ENCODE measurements at places on chromosomes 3 and 15.

DNA sequence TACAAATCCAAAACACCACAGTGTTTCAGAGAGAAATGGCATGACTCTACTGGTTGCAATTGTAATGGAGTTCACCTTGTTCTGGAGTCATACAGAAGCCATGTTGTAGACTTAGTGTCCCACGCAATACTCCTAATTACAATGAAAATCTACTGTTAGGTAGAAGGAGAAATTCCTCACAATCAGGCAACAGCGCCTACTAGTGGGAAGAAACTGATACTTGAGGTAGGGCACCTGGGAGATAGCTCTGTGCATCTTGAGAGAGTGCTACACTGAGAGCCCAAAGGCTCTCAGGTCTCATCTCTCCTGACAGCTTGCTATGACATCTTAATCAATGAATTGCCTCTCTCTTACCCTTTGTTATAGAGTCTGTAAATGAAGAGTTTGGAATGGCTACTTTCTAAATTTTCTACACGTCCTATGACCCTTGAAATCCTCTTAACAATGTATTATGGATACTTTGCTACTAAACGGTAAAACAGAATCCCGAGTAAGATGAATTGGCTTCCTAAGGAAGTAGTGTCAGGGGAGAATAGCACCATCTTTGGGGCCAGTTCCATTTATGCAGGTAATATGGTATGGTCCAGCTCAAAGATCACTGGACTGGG, 422.7 kb upstream of the TPRG1 start:
- DNase-seq = no peak

DNA sequence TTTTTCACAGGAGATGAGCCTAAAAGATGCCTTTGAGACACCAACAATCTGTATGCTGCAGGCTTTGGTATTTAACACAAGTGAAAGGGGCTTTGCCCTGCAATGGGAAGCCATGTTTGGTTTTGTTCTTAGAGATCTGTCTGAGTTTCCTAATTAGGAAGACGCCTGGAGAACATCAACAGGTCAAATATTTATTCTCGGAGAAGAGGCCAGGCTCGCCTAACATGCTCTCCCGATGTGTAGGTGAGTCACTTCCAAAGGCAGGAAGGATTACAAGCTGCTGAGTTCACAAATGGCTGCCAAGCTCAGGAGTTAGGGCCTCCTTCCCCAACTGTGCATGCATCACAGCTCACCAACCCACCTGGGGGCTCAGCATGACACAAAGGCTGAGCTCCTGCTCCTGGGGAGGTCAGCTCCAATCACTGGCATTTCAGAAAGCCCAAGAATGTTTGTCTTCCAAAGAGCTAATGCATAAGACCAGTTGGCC, 119.5 kb upstream of the PRICKLE2 start:
- DNase-seq = no peak

DNA sequence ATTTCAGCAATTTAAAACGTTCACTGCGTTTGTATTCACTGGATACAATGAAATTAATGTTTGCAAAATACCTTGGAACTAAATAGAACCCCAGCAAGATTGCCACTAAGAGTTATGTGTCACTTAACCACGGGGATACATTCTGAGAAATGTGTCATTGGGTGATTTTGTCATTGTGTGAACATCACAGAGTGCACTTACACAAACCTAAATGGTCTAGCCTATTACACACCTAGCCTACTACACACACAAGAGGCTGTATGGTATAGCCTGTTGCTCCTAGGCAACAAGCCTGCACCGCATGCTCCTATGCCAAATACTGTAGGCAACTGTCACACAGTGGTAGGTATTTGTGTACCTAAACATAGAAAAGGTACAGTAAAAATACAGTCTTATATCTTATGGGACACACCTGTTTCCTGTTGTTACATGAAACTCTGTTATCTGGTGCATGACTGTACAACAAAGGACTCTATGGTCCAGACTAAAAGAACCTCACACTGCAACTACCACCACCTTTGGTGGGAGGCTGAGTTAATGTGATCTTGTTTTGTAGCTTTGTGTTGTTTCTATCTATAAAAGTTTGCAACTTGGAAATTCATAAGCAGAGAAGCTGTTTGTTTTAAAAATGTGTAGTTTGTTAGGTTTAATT, 92.2 kb upstream of the NTRK3 start:
- no peak for DNase-seq

DNA sequence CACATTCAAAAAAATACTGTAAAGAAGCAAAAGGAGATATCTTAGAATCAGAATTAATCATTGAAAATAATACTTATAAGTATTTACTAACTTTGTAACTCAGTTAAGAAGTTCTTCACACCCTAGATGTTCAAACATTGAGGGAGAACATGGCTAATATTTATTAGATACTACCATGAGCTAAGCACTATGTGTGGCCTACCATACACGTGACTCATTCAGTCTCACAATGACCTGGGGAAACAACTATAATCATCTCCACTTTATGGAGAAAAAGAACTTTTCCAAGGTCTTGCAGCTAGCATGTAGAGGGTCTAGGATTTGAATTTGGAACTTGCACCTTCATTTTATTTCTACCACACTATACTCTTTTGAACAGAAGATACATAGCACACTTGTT, 361.9 kb upstream of the CFAP20DC start:
- no peak for DNase-seq

- DNase-seq = no peak
Measured at GRCh38 chr3:47250309-47251060, 32.1 kb downstream of the KIF9 start.

- DNase-seq = no peak
Measured at GRCh38 chr3:58008141-58009025, at the start of gene FLNB. Gene FLNB (plus strand): TSS chr3:58008422. CDS start chr3:58008565, 143 bp downstream.

DNA sequence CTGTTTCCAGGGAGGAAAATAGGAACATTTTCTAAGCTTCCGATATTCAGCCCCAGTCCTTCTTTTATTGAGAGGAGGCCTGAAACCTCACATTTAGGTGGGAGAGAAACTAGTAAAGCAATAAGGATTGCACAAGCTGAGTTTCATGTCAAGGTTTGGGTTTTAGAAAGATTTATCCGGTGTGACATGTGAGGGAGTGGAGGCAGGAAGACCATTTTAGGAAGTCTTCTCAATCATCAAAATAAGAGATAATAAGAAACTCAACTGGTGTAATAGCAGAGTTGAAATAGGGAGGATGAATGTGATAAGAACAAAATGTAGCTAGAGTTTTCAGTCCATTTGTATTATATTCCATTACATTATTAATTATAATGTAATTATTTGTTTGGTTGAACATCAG, 27.7 kb upstream of the CLDN16 start:
- no peak for DNase-seq

DNA sequence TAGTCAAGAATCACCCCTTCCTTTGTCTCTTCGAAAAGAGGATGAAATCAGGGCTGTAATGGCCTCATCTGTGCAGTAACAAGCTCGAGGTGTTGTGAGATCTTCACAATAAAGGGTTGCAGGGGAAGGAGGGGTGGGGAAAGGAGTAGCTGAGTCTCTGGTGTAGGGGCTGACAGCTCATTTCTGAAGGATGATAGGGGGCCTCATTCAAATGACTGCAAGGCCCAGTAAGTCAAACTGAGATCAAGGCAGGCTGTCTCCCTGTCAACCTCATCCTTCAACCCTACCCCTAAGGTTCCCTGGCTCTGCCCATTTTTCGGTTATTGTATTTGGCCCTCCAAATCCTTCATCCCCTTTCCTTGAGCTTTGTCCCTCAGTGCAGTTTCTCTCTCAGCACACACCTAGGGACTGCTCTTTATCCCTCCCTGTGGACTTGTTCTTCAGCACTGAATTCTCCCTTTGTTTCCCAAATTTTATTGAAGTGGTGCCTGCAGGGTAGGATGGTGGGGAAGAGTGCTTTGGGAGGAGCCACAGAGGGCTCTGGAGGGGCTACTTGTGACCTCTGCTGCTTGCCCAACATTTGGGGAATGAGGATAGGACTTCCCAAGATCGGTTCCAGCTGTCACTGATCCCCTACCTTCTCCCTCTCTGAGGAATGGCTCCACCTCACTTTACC, 38.1 kb downstream of the ZNF589 start:
- DNase-seq = no peak

DNA sequence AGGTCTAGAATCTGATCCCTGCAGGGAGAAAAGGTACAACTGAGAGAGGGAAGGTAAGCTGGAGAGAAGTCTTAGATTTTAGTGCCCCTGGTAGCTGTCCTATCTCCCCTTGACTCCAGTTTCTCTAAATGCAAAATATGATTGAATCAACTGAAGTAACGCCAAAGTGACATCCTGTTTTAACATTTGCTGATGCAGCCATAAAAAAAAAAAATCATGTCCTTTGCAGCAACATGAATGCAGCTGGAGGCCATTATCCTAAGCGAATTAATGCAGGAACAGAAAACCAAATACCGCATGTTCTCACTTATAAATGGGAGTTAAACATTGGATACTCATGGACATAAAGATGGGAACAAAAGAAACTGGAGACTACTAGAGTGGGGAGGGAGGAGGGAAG, 42.4 kb upstream of the LCTL start:
- no peak for DNase-seq

DNA sequence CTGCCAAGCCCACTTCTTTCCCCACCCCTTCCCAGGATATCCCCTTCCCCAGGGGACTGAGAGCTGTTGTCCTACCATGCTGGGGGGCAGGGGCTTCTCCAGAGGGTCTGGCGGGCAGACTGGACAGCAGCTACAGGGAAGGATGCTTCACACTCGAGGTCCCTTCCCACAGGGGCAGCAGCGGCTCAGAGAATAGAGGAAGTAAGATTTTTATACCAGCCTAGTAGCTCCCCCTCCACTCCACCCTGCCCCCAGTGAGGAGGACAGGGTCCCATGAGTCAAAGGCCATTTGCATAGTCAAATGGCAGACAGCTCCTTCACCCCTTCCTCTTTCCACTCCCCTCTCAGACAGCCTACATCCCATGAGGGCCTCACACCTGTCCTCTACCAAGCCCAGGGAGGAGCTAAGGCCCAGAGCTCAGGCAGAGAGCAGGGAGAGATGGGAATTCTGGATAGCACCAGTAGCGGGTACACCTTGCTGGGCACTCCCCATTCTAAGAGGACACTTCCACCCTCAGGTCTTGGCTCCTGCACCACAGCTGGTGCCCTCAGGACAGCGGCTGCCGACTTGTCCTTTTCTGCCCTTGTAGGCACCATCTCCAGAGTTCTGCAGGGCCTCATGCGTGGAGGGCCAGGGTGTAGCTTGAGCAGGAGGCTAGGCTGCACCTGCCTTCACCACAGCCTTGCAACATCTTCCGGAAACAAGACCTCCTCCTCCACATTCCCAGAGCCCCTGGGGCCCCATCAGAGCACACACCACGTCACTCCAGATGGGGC, at the start of gene TLR9:
TLR9 (minus strand) TSS at position 194 of the 777 bp plus-strand sequence; CDS start at position 78, 116 bp downstream.
- DNase-seq = no peak

DNA sequence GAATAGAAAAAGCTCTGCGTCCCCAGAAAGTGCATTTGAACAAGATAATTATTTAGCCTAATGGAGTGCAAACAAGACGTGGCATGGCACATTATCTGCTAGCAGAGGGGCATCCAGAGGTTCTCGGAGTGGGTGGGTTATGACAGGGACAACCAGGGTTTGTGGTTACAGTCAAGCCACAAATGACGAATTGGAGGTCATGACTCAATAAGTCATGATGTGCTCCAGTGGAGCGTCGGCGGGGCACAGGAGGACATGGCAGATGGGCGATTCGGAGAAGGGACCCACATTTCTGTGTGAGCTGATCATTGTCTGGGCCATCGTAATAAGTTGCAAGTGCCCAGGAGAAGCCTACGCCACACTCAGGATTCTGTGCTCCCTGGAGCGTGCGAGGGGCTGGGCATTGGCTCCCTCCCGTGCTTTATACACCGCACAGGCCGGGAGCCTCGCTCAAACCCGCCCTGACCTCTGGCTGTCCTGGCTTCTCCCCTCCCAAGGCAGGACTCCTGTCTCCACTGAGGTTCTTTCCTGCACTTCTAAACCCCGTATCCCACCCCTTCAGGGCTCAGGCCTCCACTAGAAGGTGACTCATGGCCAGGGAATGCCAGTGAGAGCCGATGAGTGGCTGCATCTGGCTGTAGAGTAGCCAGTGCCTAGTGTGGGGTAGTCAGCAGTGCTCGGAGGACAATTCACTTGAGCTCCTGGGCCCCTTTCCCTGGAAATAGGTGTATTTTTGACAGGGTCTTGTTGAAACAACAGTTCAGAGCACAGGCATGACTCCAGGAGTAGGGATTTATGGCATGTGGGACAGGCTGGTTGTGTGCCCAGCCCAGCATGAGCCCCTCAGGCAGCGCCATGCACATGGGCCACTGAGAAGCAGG, 67.4 kb downstream of the GRIP2 start:
- no peak for DNase-seq

DNA sequence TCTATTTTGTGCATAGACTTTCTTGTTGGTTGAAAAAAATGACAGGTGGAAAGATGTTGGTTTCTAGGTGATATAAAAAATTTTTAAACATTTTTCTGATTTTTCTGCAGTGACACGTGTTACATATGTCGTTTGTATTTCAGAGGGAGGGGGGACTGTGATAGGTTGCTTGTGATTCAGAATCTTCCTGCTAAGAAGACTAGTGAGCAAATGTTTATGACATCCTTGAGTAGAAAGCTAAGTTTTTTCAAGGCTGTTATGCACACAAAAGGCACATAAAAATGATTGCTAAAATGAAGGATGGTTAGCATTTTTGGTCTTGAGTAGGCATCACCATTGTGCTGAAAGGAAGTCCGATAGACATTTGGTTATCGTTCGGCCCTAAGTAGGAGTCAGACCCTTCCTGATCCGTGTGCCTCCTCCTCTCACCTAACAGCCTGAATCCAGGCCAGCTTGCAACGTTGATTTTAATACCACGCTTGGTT, 1.5 kb downstream of the ZNF639 start:
- no peak for DNase-seq

GRCh38 chr15:68334661-68335124, 57.1 kb downstream of the FEM1B start:
- no peak for DNase-seq

- no peak for DNase-seq
Measured at GRCh38 chr15:38059665-38060064, 125.2 kb downstream of the TMCO5A start.

DNA sequence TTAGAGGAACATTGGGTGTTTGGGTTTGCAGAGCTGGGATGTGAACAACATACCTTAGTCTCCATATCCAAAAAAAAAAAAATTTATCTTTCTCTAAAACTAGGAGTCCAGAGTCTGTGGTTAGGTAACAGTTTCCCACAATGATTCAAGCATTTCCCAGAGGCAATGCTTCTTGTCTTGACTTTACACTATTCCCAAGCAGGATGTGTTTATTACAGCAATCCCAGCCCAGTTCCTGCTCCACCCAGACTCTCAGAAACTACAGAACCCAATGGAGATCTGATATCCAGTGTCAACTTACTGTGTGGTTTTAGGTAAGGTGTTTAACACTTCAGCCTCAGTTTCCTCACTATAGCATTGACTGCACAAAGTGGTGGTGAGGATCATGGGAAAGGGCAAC, 2.3 kb upstream of the C3orf62 start:
- DNase-seq = no peak

- DNase-seq = no peak
Measured at GRCh38 chr3:70933105-70933810, 620.8 kb upstream of the MDFIC2 start.
